Heart left ventricle (tissue), 16 donors: ENCODE measurements at places on chromosomes 5 and 9. TPM values are rescaled to one million over a fixed set of nuclear protein-coding genes. Genes with fewer than 3 reads are reported as not detected.
A peak's percentile ranks its signal among the peaks of the same experiment; 100 is the strongest.

DNA sequence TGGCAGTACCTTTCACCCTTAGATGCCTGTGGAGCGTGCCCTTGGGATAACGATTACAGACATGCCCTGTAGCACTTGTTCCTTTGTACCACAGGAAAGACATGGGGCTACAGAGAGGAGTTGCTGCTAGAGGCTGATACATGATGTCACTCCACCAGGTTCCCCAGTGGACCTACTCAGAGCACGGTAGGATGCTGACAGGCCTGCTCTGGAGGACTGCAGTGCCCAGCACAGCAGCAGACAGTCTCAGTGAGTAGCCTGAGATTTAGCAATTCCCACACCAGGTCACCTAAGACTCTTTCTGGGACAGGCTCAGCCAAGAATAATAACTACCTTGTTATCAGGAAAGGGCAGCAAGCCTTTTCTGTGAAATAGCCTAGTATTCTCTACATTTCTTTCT, 28.8 kb downstream of the PDE4D start:
- no peak for DNase-seq

GRCh38 chr9:128081056-128081455, 13.0 kb downstream of the SLC25A25 start:
- peak; percentile 74 for DNase-seq

DNA sequence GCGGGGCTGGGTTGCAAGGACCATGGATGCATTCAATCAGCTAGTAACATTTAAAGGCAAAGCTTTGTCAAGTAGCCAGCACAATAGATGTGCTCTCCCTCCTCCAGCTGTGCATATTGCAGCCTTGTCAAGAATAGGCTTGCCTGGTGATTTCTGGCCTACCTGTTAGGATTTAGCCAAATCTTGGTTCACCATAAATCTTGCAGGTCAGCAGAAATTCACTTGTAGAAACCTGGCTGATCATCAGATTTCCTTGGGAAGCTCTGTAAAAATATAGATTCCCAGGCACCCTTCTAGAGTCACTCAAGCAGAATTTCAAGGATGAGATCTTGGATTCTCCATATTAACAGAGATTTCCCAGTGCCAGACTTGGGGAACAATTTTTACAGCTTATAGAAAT, 152.2 kb upstream of the SLC12A2 start:
- DNase-seq, result no peak

DNA sequence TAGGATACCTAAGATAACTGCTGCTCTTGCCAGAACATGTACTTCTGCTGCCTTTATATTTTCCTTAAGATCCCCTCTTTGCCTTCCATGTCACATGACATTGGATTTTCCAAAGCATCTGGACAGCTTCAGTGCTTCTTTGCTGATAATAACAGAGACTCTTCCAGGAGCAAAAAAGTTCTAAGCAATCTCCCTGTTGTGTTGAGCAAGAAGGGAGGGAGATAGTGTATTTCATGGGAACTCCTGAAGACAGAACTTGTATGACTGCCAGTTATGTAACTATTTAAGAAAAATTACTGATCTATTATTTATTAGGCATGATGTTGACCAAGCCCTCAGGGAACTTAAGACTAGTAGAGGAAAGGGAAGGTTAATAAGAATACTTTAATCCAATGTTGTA, 454.7 kb downstream of the SPATA31D1 start:
- DNase-seq, result no peak

- DNase-seq, result no peak
These were observed 632.3 kb upstream of the TLE4 start for GRCh38 chr9:78939311-78940065.

DNA sequence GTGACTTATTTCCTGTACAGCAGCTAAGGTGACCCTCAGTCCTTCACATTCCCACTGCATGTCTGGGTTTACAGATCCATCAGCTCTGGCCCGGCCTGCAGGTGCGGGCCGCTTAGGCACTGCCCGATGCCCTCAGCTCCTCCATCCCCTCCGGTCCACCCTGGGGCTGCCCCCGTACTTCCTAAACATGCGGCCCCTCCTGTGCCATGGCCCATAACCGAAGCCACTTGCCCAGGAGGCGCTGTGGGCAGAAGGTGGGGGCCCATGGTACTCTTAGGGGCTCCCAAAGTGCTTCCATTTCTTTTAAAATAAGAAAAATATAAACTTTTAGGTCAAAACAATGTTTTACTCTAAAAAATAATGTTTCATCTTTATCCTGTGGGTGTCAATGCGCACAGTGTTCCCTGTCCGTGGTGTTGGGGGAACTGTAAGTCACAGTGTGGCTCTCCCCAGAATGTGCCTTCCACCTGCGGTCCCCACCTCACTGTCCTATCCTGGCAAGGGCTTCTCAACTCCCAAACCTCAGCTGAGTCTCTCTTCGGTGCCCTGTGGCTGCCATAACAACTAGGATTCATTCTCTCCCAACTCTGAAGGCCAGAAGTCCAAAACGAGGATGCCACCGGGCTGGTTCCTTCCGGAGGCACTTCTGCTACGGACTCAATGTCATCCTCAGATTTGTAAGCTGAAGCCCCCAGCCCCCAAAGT, 132.7 kb upstream of the LPCAT1 start:
- no peak for DNase-seq

DNA sequence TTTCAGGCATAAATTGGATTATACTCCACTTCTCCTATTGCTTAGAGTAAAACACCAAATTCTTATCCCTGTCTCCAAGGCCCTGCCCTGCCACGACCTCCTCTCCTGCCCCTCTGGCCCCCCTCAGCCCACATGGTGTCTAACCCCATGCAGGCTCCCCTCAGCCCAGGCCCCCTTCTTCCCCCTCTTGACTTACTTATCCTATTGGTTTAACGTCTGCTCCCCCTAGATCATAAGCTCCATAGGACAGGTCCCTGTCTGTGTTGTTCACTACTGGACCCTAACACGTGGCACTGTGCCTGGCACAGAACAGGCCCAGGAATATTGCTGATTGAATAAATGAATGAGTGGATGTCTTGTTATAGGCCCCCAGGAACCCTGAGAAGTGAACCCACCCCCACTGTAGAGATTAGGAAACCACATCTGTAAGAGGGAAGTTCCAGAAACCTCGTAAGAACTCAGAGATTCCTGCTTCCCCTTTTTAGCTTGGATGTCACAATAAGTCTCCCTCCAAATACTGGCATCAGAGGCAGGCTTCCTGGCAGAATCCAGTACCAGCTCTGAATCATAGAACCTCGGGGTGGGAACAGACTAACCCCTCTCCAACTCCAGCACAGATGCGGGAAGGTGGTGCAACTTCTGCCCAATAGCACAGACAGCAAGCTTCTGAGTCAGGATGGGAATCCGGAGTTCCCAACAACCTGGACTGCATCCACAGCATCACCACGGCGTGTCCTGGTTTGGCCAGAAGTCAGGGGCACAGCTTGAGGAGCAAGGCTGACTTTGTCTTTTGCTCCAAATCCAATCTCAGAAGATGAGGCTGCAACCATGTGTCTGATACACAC, 31.5 kb downstream of the HRH2 start:
- no peak for DNase-seq

DNA sequence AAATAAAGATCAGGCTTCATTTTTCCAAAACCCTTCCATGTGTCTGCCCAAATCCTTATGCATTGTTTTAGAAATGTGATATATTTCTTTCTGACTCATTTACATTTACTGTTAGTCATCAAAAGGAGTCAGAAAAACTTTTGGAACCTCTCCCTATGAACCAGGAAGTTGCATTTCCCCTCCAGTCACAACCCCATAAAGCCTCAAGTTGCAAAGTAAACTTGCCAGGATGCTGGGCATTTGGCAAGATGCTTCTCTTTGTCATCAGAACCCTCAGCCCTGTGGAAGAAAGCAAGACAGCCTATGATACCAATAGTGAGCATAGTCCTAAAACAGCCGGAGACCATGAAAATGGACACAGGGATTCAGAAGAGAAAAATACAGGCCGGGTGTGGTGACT, 84.2 kb downstream of the MUSK start:
- no peak for DNase-seq

Gene AIF1L
- 23.7 TPM for total RNA-seq

Gene LIX1
- total RNA-seq, result not detected

Gene ANKRD34B
- total RNA-seq, result not detected

Gene MSMP
- not detected for total RNA-seq
